ENCODE measurements at places on chromosomes 3 and 15.
A peak's percentile ranks its signal among the peaks of the same experiment; 100 is the strongest.

GRCh38 chr15:81225161-81225671 lies 28.5 kb downstream of the IL16 start:
- DNase-seq = no peak

- DNase-seq = no peak
Observed at GRCh38 chr15:76974456-76975036, 20.4 kb upstream of the PSTPIP1 start.

DNA sequence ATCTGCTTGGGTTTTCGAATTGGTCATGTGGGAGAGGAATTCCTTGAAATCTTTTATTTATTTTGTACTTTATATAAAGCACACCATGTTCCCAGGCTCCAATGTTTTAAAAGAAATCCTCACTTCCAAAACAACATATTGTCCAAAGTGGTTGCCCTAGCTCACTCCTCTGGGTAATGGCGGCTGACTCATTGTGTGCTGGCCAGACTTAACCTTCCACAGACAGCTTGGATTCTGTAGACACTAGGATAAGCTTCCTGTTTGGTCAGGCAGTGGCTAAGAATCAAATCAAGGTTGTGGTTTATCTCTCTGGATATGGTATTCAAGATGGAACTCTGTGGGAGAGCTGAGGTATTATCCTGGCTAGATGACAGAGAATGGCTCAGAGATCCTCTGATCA lies 55.8 kb upstream of the FAM98B start:
- peak; percentile 98 for DNase-seq

DNA sequence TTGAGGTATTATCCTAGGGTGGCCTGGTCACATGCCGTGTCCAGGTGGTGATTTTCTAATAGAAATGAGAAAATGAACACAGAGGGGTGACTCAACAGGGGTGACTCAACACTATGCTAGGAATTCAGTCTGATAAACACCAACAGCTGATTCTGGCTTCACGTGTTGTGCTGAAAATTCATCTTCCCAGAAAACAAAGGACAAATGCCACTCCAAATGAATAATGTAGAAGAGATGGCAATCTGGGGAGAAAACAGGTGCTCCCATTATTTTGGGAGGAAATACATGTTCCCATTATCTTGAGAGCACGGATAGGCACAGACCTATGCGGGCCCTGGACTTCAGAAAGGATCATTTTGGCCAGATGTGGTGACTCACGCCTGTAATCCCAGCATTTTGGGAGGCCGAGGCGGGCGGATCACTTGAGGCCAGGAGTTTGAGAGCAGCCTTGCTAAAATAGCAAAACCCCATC lies 101.2 kb upstream of the MEX3B start:
- DNase-seq = peak; percentile 85

GRCh38 chr3:170205302-170205701 lies 16.9 kb upstream of the PRKCI start:
- DNase-seq = no peak

- peak; percentile 87 for DNase-seq
Observed at GRCh38 chr3:152331018-152331541, 62.4 kb downstream of the MBNL1 start.

GRCh38 chr3:160801386-160802118 lies 45.5 kb downstream of the PPM1L start:
- DNase-seq = peak; percentile 55

DNA sequence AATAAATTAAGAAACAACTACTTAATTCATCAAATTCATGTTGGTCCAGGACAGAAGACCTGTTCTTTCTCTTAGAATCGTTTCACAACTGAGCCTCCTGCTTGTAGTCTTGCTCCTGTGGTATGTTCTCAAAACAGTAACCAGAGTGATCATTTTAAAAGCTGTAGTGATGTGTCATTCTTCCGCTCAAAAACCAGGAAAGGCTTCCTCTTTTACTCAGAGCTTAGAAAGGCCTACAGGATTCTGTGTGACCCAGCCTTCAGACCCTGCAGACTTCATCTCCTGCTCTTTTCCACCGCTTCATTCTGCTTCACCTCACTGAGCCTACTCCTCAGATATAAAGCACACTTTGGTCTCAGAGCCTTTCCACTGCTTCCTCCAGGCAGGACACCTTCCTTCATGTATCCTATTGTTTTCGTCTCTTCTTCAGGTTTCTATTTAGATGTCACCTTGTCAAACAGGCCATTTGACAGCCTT lies 22.7 kb downstream of the ST6GAL1 start:
- peak; percentile 52 for DNase-seq

DNA sequence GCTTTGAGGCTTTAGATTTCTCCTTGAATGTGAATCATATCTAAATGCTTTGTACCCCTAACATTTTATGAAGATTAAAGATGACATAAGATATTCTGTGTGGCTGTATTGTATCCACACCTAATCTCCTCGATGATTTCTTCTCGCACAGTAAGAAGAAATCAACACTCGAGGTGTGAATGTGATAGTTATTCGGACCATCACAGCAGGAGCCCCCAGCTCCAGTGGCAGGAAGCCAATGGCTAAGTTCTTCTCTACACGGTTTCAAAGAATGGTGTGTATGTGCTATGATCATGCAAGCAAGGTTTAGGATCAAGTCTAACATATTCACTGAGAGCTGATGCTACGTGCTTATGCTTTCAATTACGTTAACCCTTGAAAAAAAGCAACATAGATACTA lies 271.0 kb downstream of the SUCLG2 start:
- DNase-seq = no peak

GRCh38 chr3:62923066-62923465 lies 47.9 kb upstream of the CADPS start:
- DNase-seq = no peak

- peak; percentile 67 for DNase-seq
Observed at GRCh38 chr15:48695827-48696573, 50.5 kb upstream of the FBN1 start.

DNA sequence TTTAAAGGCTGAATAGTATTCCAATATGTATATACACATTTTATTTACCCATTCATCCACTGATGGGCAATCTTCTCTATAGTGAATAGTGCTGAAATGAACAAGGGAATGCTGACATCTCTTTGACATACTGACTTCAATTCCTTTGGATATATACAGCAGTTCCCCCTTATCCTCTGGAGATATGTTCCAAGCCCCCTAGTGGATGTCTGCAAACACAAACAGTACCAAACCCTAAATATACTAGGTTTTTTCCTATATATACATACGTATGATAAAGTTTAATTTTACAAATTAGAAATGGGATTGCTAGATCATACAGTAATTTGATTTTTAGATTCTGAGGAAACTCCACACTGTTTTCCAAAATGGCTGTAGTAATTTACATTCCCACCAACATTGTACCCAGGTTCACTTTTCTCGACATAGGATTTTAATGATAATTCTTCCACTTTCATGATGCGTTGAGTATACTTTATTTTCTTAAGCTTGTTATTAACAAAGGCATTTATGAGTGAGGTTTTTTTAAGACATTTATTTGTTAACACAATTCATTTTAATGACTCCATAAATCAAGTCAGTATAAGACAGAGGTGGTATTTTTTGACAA lies 38.2 kb downstream of the VPS13C start:
- DNase-seq = no peak

- no peak for DNase-seq
Observed at GRCh38 chr3:12585970-12586369, 29.1 kb downstream of the MKRN2 start.

- peak; percentile 39 for DNase-seq
Observed at GRCh38 chr3:170038434-170039110, 777 bp downstream of the GPR160 start.

DNA sequence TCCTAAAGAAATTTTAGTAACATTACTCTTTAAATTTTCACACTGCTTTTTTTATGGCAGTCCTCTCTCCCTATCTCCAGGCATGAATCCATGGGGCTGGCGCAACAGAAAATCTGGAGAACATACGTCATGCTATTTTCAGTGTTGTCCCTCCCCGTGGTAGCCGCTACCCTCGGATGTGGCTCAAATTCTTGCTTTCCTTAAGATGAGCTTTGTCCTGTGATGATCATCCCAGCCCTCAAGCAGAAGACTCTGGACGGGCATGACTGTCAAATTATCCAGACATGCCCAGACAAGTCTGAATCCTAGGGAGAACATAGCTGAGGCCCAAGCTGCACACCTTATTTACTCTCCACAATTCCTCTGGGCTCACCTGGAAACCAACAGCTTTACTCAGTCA lies 49.1 kb downstream of the FMN1 start:
- DNase-seq = no peak

GRCh38 chr3:109115451-109115850 lies 2.5 kb downstream of the MORC1 start:
- DNase-seq = no peak

DNA sequence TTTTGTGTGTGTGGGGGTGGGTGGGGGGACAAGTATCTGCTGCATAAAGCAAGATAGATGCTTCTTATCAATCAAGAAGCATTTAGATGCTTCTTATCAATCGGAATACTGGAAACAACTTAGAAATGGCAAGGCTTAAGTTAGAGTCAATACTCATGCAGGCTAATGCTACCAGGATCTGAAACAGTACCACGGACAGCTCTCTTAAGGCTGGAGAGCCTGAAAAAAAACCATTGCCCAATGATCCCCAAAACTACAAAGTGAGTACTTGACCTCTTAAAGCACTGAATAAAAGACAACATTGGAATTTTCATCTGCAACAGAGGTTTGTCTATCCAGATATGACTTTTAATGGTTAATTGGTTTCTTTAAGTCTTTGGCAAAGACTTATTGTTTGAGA lies 262.3 kb downstream of the GAP43 start:
- no peak for DNase-seq

GRCh38 chr15:52876991-52877663 lies 87.0 kb upstream of the ONECUT1 start:
- DNase-seq = no peak

- peak; percentile 68 for DNase-seq
Observed at GRCh38 chr15:85607842-85608241, 186.9 kb downstream of the KLHL25 start.

DNA sequence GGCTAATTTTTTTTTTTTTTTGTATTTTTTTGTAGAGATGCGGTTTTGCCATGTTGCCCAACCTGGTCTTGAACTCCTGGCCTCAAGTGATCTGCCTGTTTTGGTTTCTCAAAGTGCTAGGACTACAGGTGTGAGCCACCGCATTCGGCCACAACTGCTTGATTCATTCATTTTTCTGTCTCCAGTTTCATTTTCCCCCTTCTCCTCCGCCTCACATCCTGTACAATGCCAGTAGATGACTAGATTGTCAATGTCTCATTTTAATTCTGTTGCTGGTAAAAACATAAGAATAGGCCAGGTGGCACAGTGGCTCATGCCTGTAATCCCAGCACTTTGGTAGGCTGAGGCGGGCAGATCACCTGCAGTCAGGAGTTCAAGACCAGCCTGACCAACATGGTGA lies 12.0 kb upstream of the ZNF592 start:
- DNase-seq = no peak

- no peak for DNase-seq
Observed at GRCh38 chr3:105083945-105084344, 282.8 kb upstream of the ALCAM start.

DNA sequence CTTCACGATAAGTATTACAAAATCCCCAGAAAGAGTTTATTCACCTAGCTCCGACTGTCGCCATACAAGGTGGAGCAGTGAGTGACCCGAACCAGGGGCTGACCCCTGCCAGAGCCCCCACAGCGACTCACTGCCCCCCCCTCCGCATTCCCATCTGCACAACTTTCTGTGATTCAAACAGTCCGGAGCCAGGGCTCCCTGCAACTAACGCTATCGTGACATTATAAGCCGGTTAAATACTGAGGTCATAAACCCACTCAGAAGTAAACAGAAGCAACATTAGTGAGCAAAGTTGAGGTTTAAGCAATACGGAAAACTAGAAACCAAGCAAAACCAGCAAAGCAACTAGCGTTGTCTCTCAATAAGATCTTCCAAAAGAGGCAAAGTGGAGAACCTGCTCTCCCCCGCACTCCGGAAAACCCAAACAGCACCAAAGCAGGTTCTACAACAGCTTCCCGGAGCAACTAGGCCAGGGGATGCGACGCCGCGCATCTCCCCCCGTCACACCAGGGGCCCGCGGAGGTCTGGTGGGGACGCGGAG lies 642 bp downstream of the SCAP start:
- DNase-seq = no peak

DNA sequence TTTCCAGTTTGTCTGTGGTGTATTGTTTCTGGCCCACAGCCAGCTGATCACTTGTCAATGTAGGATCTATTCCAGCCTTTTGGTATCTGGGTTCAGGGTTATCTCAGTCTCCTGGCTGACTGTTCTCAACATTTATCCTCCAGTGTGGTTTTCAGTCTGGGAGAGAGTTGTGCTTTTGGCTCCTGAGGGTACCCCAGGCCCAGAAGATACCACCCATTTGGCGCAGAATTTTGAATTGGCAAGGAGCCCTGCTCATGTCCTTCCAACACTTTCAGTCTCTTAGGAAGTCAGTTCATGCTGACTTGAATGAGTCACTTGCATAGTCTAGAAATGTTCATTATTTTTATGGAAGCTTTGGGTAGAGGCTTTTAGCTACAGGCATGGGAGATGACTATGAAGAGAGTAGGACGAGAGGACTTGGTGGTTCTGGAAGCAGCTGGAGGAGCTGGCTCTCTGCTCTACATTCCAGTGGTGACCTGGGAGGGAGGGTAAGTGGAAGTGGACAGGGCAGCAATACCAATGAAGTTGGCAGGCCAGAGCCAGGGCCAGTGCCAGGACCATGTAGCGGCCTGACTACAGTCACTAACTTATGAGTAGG lies 7.2 kb downstream of the POLR2H start:
- DNase-seq = peak; percentile 23

DNA sequence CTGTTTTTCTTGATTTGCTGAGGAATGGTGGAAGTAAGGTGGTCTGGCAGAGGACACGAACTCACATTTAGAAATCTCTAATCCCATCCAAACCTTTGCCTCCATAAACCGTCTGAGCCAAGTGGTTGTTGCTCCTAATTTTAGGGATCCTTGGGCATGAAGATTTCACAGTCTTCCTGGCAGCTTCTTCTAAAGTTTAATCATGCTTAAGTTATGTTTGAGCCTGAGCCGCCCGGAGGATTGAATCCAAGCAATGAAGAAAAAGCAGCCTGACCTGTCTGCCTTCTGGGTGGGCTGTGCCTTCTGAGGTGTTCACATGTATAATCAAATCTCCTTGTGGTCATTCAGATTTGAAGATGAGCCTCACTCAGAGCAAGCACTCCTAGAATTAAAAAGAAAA lies 249.0 kb downstream of the CD47 start:
- no peak for DNase-seq

GRCh38 chr3:79885407-79885806 lies 117.6 kb upstream of the ROBO1 start:
- DNase-seq = no peak
